ENCODE measurements at places on chromosomes 7 and 10.

GRCh38 chr10:86311190-86311589 lies 55.4 kb downstream of the GRID1 start:
- DNase-seq, result no peak

- DNase-seq, result no peak
Measured at GRCh38 chr10:48377751-48378530, 71.5 kb downstream of the MAPK8 start.

GRCh38 chr10:14731875-14732512 lies 42.7 kb downstream of the FAM107B start:
- DNase-seq, result no peak

DNA sequence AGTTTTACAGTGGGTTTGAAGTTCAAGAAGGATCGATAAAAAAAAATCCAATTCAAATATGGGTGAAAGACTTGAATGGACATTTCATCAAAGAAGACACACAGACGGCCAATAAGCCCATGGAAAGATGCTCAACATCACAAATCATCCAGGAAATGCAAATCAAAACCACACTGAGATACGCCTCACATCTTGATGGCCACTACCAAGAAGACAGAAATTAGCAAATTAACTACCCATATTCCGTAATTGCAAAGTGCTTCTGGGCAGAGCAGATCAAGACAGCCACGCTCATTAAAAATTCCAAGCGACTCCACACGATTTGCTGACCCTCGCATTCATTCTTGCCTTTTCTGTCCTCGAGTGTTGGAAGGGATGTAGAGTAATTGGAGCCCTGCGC lies 34.1 kb upstream of the PPP2R2D start:
- no peak for DNase-seq

GRCh38 chr10:86265236-86265894 lies 101.2 kb downstream of the GRID1 start:
- DNase-seq, result no peak

GRCh38 chr10:93465806-93466675 lies 16.1 kb downstream of the MYOF start:
- DNase-seq, result no peak

GRCh38 chr10:78588194-78588811 lies 480.5 kb upstream of the ZMIZ1 start:
- DNase-seq, result no peak

- DNase-seq, result no peak
Measured at GRCh38 chr7:30268586-30268985, 15.8 kb upstream of the ZNRF2 start.

DNA sequence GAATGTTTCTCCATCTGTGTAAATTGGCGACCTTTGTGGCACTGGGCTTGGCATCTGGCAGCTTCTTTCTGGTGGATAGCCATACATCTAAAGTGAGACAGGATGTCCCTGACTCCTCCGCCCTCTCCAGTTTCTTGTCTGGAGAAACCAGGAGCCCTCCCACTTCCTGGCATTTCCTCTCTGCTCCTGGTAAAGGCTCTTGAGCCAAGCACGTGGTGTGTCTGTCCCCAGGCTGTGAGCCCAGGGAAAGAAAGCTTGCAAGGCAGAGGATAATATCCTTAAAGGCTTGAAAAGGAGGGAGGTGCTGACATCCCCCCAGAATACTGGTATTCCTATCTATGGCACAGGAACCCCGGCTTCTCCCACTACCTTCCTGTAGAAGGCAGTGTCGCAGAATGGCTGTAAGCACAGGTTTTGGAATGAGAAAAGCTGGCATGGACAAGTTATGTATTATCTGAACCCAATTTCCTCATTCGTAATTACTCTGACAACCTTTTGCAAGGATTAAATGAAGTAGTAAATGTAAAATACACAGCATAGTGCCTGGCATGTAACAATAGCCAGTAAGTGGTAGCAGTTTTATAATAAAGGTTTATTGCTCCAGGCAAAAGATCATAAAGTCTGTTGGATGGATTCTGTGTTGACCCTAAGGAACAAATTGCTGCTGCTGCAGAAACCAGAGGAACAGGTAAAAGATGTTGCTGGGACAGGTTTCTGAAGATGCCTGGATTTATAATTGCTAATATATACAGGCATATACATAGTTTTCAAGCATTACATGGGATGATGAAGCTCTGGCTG lies 11.8 kb upstream of the ACSL5 start:
- DNase-seq, result no peak

DNA sequence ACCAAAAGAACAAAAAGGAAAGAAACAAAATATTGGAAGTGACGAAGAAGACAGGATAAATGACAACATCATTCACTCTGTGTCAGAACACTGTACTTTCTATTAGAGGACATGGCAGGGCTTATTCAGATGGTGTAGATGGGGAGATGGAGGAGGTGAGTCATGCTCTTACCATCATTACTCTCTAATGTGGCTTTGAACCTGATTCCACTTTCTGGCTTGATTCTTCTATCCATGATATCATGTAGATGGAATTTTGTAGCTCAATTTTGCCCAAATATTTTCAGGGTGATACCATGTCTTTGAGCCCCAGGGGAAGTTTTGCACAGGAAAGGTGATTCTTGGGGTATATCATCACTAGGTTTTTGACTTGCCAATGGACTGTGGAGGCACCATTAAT lies 91.7 kb downstream of the CFAP58 start:
- DNase-seq, result no peak

DNA sequence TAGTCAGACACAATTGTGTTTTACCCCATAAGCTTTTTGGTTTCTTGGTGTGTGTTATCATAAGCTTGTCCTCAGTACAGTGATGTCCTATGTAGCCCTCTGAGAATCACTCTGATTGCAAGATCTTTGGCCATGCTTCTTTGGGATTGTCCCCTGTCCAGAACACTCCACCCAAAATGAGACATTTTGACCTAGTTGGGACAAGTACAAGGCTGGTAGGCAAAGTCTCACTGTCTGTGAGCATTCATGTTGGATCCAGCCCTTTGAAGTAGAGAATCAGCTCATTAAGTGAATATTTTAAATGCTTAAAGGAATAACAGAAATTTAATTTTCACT lies 28.9 kb upstream of the PCGF5 start:
- no peak for DNase-seq

GRCh38 chr7:28201131-28201530 lies 20.5 kb upstream of the JAZF1 start:
- no peak for DNase-seq

- no peak for DNase-seq
Measured at GRCh38 chr7:36448781-36449379, 59.2 kb downstream of the ANLN start.

- no peak for DNase-seq
Measured at GRCh38 chr10:91983416-91983815, 59.8 kb downstream of the BTAF1 start.

GRCh38 chr10:56928714-56929113 lies 567.7 kb upstream of the ZWINT start:
- no peak for DNase-seq

DNA sequence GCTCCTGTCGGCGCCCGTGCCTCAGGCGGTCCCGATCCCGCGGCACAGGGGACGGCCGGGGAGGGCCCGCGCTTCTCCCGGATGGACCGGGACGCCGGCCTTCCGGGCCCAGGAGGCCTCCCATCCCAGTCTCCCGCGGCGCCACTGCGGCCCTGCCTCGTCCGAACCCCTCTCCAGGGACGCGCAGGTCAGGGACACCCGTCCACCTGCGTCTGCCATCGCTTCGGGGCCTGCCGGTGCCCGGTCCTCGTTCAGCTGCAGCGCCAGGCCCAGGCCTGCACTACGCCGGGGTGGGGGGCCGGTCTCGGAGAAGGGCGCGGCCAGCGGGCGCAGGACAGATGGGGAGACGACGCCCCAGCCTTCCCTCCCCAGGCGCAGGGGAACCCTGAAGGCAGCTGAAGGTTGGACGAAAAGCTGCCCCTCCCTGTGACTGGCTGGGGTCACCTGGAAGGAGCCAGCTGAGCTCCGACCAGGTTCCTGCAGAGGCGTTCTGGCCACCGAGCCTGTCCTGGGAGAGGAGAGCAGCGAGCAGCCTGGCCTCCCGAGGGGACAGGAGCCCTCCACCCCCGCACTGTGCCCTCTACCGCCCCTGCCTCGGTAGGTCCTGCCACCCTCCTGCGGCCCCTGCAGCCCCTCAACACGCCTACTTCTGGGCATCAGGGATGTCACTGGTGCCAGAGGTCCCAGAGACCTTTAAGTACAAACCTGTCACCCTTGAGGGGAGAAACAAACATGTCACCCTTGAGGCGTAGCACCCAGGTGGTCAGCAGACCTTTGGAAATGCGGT lies 84.3 kb downstream of the LANCL2 start:
- no peak for DNase-seq

DNA sequence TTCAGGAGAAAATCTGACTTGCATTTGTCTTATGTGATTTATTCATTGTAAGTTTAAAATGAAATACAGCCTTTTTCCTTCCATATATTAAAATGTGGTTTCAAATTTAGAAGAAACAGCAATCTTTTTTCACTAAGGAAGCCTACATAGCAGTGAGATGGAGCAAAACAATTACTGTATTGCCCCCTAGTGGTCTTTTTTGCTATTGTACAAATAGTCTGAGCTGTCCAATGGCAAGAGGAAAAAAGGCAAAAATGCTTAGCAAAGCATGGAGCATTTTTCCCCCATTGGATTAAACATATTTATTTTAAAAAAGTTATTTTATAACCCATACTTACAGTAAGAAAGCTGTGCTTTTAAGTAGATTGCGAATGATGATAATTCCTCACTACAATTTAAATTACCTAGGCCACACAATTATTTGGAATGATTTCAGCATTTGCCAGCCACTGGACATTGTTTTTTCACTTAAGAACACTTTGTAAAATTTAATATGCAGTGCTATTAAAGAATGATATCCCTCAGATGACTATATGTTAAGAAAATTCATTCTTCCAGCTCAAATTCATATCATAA lies 119.5 kb downstream of the CPED1 start:
- peak; percentile 3 for DNase-seq

DNA sequence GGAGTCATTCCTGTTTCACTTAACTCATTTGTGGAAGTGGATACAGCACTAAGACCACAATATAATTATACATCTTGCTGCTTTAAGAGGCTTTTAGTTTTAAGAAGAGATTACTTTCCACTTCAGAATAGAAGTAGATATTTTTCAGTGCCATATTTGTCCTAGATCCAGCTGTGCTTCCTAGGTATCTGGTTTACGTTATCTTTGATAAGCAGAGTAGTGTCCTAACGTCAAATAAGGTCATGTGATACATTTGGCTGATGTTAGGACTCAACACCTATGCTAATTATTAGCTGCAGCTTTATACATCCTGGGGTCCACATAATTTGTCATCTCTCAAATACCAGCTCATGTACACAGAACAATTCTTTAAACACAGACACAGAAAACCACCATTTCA lies 196.2 kb upstream of the SMIM30 start:
- no peak for DNase-seq

GRCh38 chr10:97334370-97335175 lies at the start of gene FRAT2:
Gene FRAT2 (minus strand): TSS chr10:97334729. CDS start chr10:97334572, 157 bp downstream.
- DNase-seq, result peak; percentile 83

GRCh38 chr10:28906011-28906411 lies 228.7 kb downstream of the BAMBI start:
- DNase-seq, result no peak

DNA sequence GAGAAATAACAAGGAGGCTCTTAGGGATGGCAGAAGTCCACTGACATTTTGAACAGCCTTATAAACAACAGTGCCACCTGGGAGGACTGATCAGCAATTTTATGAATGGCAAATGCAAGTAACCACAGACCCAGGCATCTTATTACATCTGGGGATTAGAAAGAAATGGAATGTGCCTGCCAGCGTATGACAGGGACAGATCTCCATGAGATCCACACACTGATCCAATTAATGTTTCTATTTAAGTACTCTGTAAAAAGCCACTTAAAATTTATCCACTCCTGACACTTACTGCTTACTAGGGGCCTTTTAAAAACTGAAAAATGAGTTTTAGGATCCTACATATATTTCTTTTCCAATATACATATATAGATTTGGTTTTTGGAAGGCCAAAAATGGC lies 28.6 kb downstream of the PARD3 start:
- no peak for DNase-seq

GRCh38 chr7:34143402-34143801 lies 238.1 kb downstream of the BMPER start:
- DNase-seq, result no peak

GRCh38 chr7:70568674-70569334 lies 563.1 kb upstream of the GALNT17 start:
- DNase-seq, result no peak

GRCh38 chr7:122258971-122259370 lies 45.6 kb downstream of the FEZF1 start:
- no peak for DNase-seq

- DNase-seq, result no peak
Measured at GRCh38 chr7:26500749-26501352, 209.2 kb downstream of the SNX10 start.

DNA sequence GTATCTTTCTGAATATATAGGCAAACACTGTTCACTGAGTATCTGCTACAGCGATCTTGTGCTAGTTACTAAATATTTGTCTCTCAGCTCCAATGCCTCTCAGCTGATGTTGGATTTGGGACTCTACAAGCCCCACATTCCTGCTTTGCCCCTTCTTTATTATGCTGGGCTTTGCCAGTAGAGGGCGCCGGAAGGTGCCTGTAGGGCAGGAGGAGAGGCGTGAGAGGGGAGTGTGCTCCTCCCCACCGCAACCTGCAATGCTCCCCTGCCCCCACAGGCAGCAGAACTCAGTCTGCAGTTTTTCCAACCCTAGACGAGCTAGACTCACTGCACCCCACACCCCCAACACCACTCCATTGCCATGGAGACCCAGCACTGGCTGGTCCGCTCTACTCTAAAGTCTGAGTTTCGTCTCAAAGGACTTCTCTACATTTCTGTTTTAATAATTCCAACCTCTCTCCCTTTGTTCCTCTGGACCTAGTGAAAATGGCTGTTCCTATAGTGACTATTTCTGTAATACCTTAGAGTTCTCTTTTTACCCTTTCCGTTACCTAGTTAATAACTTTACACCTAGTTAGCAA lies 337.6 kb downstream of the CCSER2 start:
- DNase-seq, result no peak

GRCh38 chr7:150800581-150801241 lies at the start of gene TMEM176A:
Gene TMEM176A (plus strand): TSS chr7:150800769. CDS start chr7:150801551, 782 bp downstream.
- no peak for DNase-seq

DNA sequence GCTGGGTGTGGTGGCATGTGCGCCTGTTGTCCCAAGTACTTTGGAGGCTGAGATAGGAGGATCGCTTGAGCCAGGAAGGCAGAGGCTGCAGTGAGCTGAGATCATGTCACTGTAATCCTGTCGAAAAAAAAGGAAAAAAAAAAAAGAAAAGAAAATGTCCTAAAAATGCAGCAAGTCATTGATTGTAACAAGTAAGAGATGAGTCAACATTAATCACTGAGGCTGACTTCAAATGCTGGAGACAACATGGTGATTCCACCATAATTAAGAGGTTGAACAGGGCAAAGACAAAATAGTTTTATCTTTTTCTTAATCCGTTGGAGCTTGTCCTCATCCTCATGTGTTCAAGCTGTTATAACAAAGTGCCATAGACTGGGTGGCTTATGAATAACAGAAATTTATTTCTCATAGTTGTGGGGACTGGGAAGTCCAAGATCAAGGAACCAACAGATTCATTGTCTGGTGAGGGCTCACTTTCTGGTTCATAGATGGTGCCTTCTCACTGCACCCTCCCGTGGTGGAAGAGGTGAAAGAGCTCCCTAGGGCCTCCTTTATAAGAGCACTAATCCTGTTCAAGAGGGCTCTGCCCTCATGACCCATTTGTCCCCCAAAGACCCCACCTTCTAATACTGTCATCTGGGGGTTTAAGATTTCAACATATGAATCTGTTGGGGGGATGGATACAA lies 60.3 kb downstream of the TBXAS1 start:
- DNase-seq, result no peak

- DNase-seq, result peak; percentile 22
Measured at GRCh38 chr10:74419958-74420375, 268.9 kb downstream of the ADK start.

All from effector memory CD8-positive, alpha-beta T cell (primary cell).